ENCODE measurements at places on chromosomes 11 and 22.

DNA sequence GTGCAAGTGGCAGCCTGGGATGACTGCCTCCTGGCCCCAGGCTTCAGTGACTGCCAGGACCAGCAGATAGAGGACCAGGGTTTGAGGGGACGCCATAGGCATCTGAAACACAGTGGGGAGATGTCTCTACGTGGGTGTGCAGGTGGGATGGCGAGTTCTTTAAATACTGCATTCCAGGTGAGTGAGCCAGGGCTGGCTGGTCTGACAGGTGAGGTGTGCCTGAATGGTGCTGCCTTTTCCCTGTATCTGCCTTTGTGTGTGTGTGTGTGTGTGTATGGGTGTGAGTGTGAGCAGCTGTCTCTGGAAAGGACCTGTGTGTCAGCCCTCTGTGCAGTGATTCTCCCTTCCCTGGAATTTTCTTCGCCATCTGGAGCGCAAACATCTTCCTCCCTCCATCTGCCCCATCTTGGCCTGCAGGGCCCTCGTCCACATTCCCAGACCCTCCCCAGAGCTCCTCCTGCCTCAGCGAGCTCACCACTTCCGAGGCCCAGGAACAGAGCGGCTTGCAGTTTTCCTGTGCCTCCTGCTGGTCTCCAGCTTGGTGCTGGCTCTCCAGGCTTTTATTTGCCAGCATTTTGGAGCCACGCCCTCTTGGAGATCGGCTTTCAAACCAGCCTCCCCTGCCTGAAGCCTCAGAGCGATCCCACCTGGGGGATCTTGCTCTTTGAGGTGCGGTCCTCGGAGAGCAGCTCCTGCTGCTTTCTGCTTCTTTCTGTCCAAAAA is at the start of gene GPHA2:
Gene GPHA2, minus strand, starts transcription at position 535 of the 723 bp plus-strand sequence. Its CDS starts 433 bp downstream, at position 102.
- DNase-seq = no peak

GRCh38 chr11:5922749-5923426 is 19.2 kb upstream of the OR56A3 start:
- peak; percentile 16 for DNase-seq

GRCh38 chr11:115477410-115477809 is 26.8 kb downstream of the CADM1 start:
- no peak for DNase-seq

GRCh38 chr22:49933236-49934159 is 15.1 kb downstream of the CRELD2 start:
- no peak for DNase-seq

DNA sequence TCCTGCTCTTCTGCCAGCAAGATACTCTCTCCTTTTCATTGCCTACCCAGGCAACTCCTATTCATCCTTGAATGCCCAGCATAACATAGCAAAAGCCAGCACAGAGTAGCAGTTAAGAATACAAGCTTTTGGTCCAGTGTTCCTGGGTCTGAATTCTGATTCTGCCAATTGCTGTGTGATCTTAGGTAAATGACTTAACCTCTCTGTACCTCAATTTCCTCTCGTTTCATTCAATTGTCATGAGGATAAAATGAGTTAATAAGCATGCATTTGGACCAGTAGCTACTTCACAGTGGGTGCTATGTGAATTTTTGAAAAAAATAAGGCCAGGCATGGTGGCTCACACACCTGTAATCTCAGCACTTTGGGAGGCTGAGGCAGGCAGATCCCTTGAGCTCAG is 346.0 kb downstream of the BUD13 start:
- DNase-seq = no peak

- DNase-seq = no peak
Measured at GRCh38 chr11:35765211-35765610, 102.6 kb downstream of the TRIM44 start.

DNA sequence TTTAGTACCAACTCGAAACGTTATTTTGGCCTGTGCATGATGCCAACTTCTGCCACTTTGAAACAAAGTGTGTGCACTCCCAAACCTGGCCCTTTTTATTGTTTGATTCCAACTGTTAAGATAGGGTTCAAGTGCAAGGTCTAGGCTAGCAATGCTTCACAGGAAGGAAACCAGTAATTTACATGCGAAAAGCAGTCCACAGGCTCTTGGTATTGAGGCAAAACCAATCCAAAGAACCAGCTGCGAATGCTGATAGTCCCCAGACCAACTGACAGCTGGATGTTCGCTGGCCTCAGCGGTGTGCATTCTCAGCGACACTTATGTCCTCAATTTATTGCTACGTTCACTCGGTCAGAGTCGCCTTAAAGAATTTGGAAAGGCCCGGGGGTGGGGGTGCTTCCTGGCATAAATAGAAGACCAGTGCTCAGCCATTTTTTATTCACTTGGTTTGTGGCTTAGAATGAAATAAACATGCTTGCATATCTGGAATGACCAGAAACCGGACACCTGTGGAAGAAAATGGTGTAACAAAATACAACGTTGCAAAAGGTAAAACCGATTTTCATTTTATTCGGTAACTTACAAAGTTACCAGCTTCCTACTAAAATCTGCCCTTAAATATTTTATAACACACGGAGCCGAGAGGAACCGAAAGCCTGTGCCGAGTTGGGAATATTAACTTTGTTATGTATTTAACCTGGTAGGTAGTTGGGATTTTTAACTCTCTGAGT is 1.6 kb downstream of the CPT1A start:
- no peak for DNase-seq

- DNase-seq = no peak
Measured at GRCh38 chr11:42542336-42542735, 769.5 kb upstream of the API5 start.

DNA sequence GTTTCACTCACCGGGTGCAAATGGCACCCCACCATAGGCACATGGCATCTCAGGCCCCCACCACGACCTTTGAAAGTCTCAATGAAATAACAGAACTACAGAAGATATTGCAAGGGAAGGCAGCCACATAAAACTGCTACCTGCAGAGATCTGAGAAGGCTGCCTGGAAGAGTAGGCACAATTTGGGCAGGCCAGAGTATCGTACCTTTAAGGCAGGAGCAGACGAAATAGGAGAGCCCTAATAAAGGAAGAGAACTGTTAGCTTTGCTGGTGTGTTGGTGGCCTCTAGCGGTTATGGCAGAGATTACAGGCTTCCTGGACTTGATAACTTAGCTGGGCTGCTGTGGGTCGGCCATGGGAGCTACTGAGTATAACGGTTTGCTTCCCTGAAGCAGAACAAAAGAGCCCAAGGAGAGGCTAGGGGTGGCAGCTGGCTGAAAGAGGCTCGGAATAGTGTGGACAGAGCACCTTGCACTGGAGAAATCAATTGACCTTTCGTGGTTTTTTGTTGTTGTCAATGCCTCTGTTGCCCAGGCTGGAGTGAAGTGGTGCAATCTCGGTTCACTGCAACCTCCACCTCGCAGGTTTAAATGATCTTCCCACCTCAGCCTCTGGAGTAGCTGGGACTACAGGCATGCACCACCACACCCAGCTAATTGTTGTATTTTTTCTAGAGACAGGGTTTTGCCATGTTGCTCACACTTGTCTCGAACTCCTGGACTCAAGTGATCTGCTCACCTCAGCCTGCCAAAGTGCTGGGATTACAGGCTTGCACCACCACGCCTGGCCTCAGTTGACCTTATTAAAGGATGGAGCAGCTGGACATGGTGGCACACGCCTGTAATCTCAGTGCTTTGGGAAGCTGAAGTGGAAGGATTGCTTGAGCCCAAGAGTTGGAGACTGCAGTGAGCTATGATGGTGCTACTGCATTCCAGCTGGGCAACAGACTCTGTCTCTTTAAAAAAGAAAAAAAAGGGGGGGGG is 4.8 kb downstream of the SDF2L1 start:
- DNase-seq = no peak

DNA sequence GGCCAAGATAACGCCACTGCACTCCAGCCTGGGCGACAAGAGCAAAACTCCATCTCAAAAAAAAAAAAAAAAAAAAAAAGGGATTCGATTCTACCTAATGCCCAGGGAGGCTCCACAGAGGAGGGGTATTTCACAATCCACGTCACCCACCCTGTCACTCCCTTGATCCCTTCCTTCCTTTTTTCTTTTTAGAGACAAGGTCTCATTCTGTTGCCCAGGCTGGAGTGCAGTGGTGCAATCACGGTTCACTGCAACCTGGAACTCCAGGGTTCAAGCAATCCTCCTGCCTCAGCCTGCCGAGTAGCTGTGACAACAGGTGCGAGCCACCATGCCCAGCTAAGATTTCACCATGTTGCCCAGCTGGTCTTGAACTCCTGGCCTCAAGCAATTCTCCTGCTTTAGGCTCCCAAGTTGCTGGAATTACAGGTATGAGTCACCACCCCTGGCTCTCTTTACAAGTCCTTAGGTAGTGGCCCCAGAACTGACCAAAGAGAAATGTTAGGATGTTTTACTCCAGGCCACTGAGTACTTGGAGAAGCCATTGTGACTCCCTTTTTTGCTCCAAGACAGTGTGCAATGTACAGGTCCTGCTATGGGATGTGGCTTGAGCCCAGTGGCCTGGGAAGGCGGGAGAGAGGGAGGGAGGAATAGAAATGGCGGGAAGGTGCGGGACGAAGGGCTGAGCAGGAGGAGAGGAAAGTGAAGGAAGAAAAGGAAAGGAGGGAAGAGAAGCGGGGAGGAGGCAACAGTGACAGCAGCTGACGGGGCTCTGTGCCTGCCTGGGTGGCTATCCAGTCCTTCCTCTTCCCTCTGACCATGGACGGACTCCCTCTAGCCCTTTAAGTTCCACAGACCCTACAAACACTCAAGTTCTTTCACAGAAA is 11.8 kb upstream of the FXYD2 start:
- no peak for DNase-seq

DNA sequence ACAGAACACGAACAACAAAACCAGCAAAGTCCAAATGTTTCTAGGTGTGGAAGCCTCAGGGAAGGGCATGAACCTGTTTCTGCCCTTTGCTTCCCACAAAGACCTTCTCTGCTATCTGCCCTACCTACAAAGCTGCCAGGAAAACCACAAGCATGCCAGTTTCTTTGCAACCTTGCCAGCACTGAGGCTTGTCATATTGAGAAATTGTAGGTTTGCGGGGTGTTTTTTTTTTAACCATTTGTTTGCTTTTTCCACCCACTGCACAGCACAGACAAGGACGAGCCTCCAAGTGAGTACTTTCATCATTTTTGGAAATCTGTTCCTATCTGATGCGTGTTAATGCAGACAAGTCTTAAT is 12.8 kb downstream of the PARVG start:
- DNase-seq = peak; percentile 69

- DNase-seq = peak; percentile 12
Measured at GRCh38 chr11:130478881-130479280, 30.4 kb downstream of the ADAMTS15 start.

DNA sequence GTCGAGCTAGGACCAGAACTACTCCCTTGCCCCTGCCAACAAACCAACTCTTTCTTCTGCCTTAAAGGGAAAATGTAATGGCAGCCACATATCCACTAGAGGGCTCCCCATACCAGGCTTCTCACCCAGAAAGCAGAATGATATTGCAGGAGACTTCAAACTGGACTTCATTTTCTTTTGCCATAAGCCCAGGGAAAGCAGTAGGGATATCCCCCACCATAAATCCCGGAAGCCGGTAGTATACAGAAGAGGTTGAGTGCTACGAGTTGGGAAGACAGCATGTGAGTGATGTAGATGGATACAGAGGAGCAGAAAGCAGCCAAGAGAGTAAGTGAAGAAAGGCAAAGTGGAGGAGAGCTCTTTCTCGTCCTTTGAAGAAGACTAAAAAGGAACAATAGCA is 12.1 kb downstream of the PLAAT5 start:
- DNase-seq = peak; percentile 58

DNA sequence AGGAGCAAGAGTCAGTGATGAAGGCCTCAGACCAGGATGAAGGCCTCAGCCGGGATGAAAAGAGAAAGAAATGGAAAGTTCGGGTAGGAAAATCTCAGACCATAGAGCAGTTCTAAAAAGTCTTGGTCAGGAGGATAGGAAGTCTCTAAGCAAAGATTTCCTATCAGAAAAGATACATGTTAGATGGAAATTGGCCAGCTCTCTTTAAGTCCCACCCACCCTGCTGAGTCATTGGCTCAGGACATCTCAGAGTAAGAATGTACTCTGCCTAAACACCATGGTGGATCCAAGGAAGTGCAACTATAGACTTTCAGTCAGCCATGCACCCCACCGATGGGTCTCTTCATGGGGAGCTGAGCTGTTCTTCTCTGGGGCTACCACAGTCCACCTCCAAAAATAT is 4.4 kb downstream of the OR8B3 start:
- no peak for DNase-seq

DNA sequence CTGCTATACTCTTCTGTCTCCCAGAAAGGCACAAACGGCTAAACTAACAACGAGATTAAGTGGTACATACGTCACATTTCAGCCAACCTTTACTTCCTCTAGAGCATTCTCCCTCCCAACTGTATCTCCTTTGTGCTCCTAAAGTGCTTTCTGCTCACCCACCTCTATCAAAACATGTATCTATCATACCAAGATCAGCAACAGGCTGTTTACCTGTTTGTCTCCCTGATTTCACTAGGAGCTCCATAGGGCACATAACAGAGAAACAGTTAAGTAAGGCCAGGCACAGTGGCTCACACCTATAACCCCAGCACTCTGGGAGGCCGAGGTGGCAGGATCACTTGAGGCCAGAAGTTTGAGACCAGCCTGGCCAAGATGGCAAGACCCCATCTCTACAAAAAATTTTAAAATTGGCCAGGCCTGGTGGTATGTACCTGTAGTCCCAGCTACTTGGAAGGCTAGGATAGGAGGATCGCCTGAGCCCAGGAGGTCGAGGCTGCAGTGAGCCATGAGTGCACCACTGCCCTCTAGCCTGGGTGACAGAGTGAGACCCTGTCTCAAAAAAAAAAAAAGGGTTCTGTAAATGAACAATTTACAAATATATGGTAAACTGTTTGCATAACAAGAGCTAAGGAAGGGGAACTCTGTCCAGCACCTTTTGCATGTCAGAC is 2.8 kb downstream of the NDUFC2 start:
- DNase-seq = no peak

GRCh38 chr11:118715837-118716260 is 36.4 kb upstream of the TREH start:
- DNase-seq = peak; percentile 18

GRCh38 chr11:57397394-57397990 is 7.0 kb upstream of the PRG2 start:
- DNase-seq = no peak

- DNase-seq = no peak
Measured at GRCh38 chr11:77351281-77351886, 49.9 kb upstream of the GDPD4 start.

- no peak for DNase-seq
Measured at GRCh38 chr11:20597680-20598484, 1.5 kb upstream of the SLC6A5 start.

GRCh38 chr11:13033760-13034533 is 24.8 kb downstream of the RASSF10 start:
- no peak for DNase-seq

- no peak for DNase-seq
Measured at GRCh38 chr22:16815073-16815472, 10.1 kb downstream of the XKR3 start.

DNA sequence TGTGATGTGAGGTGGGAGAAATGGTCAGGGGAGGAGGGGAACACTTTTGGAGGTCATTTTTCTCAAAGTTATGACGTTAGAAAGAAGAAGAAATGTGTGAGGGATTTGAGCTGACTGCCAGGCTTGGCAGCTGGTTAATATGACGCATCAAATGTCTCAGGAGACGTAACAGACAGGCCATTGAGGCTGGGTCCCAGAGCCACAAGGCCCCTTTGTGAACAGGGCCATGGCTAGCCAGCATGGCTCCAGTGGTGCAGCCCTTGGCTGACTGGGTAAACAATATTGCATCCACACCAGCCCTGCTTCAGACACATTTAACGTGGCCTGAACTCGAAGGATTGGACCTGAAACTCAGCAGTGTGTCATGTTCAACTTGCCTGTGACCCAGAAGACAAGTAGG is 34.3 kb downstream of the AMOTL1 start:
- no peak for DNase-seq

- peak; percentile 53 for DNase-seq
Measured at GRCh38 chr11:74493791-74494630, 487 bp upstream of the LIPT2 start.

- no peak for DNase-seq
Measured at GRCh38 chr11:92658733-92659132, 310.7 kb upstream of the MTNR1B start.

All from NCI-H226 (cell line).